ENCODE measurements at places on chromosomes 1 and 21. TPM values are rescaled to one million over a fixed set of nuclear protein-coding genes. Genes with fewer than 3 reads are reported as not detected.

Gene DCAF6
- total RNA-seq: 57.4 TPM

- no peak overlapping the region for H3K4me3 ChIP-seq
- peaks cover 2% of the 10 kb centered on the region for H3K27me3 ChIP-seq
- no peak overlapping the region for H3K27ac ChIP-seq
- DNase-seq: no peak
- H3K4me1 ChIP-seq: no peaks in the 10 kb centered on the region
Measured at GRCh38 chr21:45580181-45580575, 37.9 kb upstream of the SLC19A1 start.

- no peak overlapping the region for H3K27ac ChIP-seq
- no peaks in the 10 kb centered on the region for H3K4me1 ChIP-seq
- H3K27me3 ChIP-seq: peaks cover 49% of the 10 kb centered on the region
- H3K36me3 ChIP-seq: no peaks in the 10 kb centered on the region
- no peak overlapping the region for H3K4me3 ChIP-seq
Measured at GRCh38 chr1:156406251-156406650, 37.2 kb downstream of the RHBG start.

- H3K4me3 ChIP-seq: peak overlapping the region; percentile 46
- peaks cover 3% of the 10 kb centered on the region for H3K4me1 ChIP-seq
- H3K27me3 ChIP-seq: peaks cover 29% of the 10 kb centered on the region
- no peak overlapping the region for H3K27ac ChIP-seq
- H3K36me3 ChIP-seq: no peaks in the 10 kb centered on the region
Measured at GRCh38 chr1:166165661-166166328, 1.0 kb downstream of the FAM78B start.

Gene WDR64
- total RNA-seq: not detected

- H3K27ac ChIP-seq: no peak overlapping the region
- no peaks in the 10 kb centered on the region for H3K27me3 ChIP-seq
- DNase-seq: no peak
- H3K4me3 ChIP-seq: no peak overlapping the region
Measured at GRCh38 chr1:119448127-119448511, 33.2 kb downstream of the HSD3B2 start.

DNA sequence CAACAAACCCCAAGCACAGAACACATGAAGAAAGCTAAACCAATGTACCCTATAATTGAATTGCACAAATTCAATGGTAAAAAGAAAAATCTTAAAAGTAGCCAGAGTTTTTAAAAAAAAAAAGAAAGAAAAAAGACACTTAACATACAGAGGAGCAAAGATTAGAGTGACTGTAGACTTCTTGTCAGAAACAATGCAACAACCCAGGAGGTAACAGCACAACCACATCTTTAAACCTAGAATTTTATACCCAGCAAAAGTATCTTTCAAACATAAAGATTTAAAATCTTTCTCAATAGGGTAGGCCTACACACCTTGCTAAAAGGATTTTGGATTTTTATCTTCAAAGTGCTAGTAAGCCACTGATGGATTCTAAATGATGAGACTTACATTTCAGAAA, 64.4 kb downstream of the PHTF1 start:
- no peaks in the 10 kb centered on the region for H3K27me3 ChIP-seq
- DNase-seq: no peak
- H3K4me3 ChIP-seq: no peak overlapping the region
- H3K36me3 ChIP-seq: peaks cover 7% of the 10 kb centered on the region

DNA sequence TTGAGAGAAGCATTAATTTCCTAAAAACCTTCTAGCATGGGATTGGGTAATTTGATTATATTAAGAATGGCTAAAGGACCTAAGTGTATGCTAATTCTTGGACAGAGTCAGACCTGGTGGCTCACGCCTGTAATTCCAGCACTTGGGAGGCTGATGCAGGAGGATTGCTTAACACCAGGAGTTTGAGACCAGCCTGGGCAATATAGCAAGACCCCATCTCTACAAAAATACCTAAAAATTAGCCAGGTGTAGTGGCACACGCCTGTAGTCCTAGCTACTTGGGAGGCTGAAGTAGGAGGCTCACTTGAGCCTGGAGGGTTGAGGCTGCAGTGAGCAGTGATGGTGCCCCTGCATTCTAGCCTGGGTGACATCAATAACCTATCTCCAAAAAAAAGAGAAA, 45.9 kb upstream of the BMP8A start:
- H3K4me3 ChIP-seq: no peak overlapping the region
- no peak overlapping the region for H3K27ac ChIP-seq
- no peaks in the 10 kb centered on the region for H3K27me3 ChIP-seq
- H3K36me3 ChIP-seq: peaks cover 83% of the 10 kb centered on the region
- no peak for DNase-seq
- no peaks in the 10 kb centered on the region for H3K4me1 ChIP-seq

DNA sequence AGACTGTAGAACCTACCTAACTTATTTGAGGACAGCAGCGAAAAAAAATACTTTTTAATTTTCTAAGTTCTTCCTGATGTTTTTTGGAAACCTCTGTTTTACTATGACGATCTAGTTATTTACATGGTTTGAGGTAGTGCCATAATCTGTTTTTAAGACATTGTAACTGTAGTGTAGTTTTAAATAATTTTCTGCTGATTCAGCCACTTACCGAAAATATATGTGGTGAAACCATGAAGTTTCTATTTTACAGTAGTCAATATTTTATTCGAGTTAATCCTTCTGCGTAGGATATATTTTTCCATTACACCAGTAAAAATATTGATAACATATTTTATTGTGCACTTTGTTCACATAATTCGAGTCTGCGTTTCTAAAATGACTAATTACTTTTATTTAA, 121.7 kb upstream of the RRP15 start:
- DNase-seq: no peak
- H3K4me1 ChIP-seq: peaks cover 6% of the 10 kb centered on the region
- no peaks in the 10 kb centered on the region for H3K36me3 ChIP-seq
- peaks cover 50% of the 10 kb centered on the region for H3K27me3 ChIP-seq

- H3K27me3 ChIP-seq: no peaks in the 10 kb centered on the region
- peaks cover 36% of the 10 kb centered on the region for H3K4me1 ChIP-seq
- no peaks in the 10 kb centered on the region for H3K36me3 ChIP-seq
- no peak overlapping the region for H3K4me3 ChIP-seq
- no peak overlapping the region for H3K27ac ChIP-seq
Measured at GRCh38 chr1:203150511-203151297, 23.2 kb downstream of the ADORA1 start.

Gene TTLL7
- total RNA-seq: 28.7 TPM

Gene CIART
- 6.3 TPM for total RNA-seq

DNA sequence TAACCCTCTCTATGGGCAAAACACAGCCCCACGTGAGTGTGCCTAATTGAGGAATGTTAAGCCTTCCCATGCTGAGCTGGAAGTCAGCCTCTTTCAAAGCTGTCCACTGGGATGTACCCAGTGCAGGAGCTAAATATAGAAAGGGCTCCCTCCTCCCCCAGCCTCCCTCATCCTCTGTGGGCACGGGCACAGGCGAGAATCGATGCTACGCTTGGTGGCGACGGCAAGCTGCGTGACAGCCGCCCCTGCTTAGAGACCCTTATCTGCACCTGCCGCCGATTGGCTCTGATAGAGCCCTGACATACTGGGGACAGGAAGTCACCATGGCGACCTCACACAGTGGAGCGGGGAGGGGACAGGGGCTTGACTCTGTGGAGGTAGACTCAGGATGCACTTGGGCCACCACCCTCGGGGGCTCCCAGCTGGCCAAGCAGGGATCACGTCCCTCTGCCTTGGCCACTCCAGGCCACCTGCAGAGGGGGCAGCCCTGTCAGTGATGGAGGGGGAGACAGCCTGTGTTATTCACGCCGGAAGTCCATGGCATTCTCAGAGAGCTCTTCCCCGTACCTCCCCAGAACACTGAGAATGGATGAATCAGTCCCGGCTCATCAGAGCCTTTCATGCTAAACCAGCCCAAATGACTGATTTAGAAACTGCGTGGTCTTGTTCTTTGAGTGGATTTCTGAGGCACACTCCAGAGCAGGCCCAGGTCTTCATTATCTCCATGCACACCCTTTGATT, 84.8 kb downstream of the KCND3 start:
- DNase-seq: no peak
- H3K4me1 ChIP-seq: no peaks in the 10 kb centered on the region
- H3K27me3 ChIP-seq: peaks cover 3% of the 10 kb centered on the region
- no peaks in the 10 kb centered on the region for H3K36me3 ChIP-seq
- H3K27ac ChIP-seq: no peak overlapping the region

Data from astrocyte (in vitro differentiated cells and primary cell).